IPS-NIHi11 (cell line): ENCODE measurements at places on chromosomes 7 and 10.

- DNase-seq, result no peak
These were observed 135.0 kb downstream of the SEMA3C start for GRCh38 chr7:80783678-80784327.

- no peak for DNase-seq
These were observed 5.2 kb downstream of the COPS6 start for GRCh38 chr7:100093925-100094486.

- DNase-seq, result no peak
These were observed 9.6 kb upstream of the KCP start for GRCh38 chr7:128919881-128920799.

- no peak for DNase-seq
These were observed 16.9 kb upstream of the CDK14 start for GRCh38 chr7:90579181-90579688.

DNA sequence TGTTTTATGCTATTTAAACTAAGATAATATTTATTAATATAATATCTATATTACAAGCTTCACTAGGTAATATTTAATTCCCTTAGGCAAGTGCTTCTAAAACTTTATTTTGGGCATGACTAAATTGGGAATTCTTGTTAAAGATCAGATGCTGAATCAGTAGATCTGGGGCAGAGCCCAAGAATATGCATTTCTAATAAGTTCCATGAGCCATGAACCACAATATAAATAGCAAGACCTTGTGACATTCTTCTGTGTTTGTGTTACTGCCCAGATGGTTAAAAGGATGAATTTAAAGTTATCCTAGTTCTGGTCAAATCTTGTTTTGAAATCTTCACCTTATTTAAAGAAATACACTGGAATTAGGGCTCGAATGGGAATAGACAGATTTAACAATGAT lies 258.4 kb upstream of the CACNA2D1 start:
- no peak for DNase-seq
